ENCODE measurements at places on chromosomes 1 and 21.
A peak's percentile ranks its signal among the peaks of the same experiment; 100 is the strongest.

DNA sequence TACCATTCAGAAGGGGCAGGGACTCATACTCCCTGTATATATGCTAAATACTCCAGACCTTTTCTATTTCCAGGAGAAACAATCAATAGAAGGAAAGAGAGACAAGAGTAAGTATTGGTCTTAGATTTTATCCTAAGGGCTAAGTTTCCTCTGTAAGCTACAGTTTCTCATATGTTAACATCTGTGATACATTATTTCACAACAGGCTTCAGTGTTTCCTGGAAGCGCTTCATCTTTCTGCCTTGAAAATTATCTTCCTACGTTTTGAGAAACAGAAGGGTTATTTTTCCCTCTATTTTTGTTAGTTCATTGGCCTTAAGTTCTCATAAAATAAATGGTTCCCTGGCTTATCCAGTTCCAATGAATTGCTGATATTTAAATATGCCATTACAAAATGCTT lies 15.6 kb downstream of the FMO1 start:
- DNase-seq: no peak

DNA sequence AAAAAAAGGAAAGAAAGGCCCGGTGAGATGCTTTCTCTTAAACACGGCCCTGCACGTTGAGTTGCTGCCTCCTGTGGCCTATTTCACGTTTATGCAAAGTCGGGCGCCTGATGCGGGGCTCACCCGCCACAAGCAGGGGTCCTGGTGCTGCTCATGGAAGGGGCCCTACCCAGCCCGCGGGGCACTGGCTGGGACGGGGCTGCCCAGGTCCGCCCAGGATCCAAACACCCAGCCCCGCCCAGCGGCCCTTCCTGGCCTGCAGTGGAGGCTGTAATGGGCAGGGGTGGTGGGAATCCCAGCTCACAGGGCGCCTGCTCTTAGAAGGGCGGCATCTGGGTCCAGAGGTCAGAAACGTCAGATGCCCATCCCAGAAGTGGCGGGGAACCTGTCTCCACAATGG lies 1.6 kb downstream of the COL6A2 start:
- peak; percentile 6 for DNase-seq

- DNase-seq: no peak
Measured at GRCh38 chr1:182181167-182181572, 119.7 kb upstream of the ZNF648 start.

DNA sequence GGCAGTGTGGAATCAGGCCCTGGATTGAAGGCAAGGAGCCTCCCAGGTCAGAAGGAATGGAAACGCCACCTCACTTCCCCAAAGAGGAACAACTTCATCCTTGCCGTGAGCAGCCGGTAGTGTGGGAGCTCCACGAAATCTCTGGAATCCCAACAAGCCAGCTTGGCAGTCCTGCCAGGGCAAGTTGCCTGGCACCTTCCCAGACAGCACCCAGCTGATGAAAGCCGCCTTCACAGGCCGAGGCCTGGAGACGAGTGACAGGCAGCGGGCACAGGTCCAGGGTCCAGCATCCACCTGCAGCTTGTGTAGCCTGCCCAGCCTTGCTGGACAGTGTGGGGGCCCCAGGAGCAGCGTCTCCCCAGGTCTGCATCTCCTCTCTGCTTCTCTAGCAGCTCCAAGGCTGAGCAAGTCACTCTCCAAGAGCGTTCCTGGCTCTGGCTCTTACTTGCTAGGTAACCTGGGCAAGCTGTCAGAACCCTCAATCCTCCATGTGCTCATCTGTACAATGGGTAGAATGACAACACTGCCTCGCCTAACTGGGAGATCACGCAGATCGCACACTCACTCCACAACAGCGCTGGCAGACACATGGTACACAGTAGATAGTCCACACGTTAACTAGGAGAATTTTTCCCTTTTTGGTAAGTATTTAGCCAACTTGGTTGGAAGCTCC lies 43.0 kb downstream of the ACOT7 start:
- no peak for DNase-seq

- DNase-seq: no peak
Measured at GRCh38 chr1:201648066-201648906, 109.4 kb downstream of the NAV1 start.

DNA sequence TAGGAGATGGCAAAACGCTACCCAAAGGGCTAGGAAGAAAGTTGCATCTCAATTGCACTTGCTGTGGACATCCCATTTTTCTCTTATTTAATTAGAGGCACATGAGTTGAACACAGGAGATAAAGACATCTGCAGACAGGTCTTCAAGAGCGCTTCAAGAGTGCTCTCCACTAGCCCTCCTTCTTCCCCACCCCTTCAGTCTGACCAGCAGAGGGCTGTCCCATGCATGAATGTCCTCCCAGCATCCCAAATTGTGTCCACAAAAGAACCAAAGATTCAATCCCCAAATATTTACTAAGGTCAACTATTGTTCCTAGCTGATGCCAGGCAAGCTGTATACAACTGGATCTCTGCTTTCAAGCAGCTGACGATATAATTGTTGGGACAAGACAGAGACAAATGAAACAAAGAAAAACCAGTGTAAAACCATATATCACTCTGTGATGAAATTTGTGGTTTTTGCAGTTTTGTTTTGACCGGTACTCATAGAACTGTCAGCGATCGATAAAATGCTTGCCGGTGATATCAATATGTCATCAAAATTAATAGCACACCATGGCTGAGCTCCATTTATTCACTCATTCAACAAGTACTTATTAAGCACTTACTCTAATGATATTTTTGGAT lies 174.2 kb downstream of the TNR start:
- DNase-seq: no peak

Data from T-helper 1 cell (primary cell).